Breast epithelium (tissue), 4 donors: ENCODE measurements at places on chromosomes 3 and 15. TPM values are rescaled to one million over a fixed set of nuclear protein-coding genes. Genes with fewer than 3 reads are reported as not detected.

- no peak for DNase-seq
Measured at GRCh38 chr3:76754247-76754646, 285.7 kb upstream of the ROBO2 start.

- DNase-seq: no peak
Measured at GRCh38 chr3:30510596-30510995, 95.8 kb upstream of the TGFBR2 start.

- no peak for DNase-seq
Measured at GRCh38 chr15:62492900-62493299, 327.8 kb upstream of the C2CD4B start.

DNA sequence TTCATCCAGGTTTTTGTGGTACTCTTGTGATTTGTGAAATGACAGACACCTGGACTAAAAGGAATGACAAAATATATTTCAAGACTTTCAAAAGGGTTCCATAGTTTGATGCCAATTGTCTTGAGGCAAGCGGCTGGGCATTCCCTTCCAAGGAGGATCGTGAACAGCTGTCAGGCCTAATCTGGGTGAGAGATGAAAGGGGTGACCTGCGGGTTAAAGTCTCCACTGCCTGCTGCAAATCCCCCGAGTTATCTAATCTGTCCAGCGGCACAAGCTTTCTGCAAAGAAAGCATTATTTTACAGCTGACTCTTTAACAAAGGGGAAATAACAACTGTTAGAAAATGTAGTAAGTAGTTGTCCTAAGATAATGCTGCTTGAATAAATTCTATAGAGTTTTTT lies 128.7 kb upstream of the MB21D2 start:
- no peak for DNase-seq

GRCh38 chr15:34216527-34217270 lies 6.8 kb upstream of the KATNBL1 start:
- DNase-seq: no peak

DNA sequence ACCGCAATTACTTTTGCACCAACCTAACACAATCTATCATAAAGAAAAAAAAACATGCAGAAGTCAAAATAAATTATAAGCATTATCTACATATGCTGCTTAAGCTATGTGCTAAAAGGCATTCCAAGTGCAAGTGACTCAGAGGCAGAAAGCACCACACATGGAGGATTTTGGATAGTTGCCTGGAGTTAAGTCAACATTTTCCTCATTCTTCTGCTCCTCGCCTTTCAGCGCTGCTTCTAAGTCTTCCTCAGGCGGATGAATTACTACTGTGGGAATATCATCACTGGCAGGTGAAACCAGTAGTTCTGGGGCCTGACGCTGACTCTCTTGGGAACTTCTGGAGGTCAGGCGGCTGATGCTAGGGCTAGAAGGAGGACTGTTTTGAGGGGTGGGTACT lies 53.1 kb downstream of the SLC4A7 start:
- no peak for DNase-seq

GRCh38 chr3:103657756-103658155 lies 1222.9 kb downstream of the ZPLD1 start:
- no peak for DNase-seq

DNA sequence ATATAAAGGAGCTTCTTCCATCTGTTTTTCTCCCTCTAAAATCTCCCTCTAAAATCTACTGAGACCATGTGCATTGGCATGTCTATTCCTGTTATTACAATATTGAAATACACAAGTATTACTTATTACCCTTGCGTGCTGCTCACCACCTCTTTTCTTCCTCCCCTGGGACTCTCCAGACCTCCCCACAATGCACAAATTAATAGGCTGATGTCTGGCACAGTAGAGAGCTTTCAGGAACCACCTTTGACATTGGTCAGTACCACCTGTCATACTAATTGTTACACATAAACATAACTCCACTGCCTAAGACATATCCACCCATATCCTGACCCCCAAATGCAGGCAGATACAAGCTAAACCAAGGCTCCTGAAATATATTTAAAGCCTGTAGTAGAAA lies 722.6 kb downstream of the FHIT start:
- DNase-seq: no peak

GRCh38 chr3:195160257-195160898 lies 110.6 kb downstream of the XXYLT1 start:
- no peak for DNase-seq

- no peak for DNase-seq
Measured at GRCh38 chr3:107124885-107125284, 252.4 kb upstream of the CCDC54 start.

GRCh38 chr15:73048624-73049295 lies 3.5 kb upstream of the NEO1 start:
- DNase-seq: no peak

DNA sequence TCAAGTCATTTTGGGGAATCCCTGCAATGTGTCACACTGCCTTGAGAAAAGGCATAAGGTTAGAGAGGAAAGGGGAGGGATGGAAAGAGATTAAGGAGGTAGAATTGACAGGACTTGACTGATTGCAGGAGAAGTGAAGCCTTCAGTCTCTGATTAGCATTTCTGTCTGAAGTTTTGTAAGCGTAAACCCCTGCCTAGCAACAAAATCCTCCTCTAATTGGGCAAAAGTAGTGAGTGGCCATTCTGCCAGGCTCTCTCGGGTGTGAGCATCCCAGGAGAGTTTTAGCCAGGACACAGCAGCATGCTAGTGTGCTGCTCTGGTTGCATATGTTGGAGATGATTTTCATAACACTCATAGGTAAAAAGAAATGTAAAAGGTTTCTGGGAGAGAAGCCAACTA lies 117.0 kb upstream of the MRPL3 start:
- no peak for DNase-seq

DNA sequence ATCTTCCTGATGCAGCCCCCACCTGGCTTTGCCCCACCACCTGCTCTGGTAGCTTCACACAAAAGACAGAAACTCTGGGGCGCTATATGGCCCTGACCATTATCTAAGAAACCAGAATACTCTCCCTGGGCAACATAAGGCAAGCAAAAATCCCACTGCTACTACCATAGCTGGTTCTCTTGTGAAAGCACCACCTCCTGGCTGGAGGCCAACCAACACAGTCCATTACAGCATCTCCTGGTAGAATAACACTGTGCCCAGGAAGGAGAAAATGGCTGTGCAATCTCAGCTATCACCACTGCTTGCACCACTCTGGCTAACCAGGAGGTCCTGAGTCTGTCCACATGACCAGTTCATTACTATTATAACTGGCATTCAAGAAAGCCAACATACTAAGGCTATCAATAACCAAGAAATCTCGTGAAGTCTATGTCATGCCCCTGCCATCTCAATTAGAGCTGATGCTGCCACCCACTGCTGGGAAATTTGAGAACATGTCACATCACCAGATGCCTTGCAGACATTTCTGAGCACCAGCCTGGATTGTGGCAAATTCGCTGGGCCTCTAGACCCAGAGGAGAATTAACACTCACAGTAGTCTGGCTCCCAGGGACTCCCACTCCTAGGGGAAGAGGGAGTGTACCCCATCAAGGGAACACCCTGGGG lies 1114.8 kb downstream of the ROBO2 start:
- no peak for DNase-seq

DNA sequence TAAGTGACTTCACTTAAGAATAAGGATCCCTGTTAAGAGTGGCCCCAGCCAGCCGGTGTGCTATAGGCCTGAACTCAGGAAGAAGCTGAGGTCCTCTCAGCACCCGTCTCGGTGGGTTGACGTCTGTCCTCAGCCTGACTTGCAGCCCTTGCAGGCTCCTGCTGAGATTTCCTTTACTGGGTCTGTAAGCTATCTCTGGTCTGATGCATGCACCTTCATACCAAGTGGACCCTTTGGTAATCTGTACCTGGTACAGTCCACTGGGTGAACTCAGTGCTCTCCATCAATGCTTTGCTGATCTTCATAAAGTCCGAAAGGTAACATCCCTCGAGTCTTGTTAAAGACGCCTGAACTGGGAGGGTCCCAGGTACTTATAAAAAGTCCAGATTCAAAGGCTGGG lies 212.0 kb upstream of the PPP2R3A start:
- DNase-seq: no peak

The FMN1 gene
- 56.8 TPM for total RNA-seq

The EPHB3 gene
- total RNA-seq: 7.9 TPM

The ABI3BP gene
- total RNA-seq: 17.4 TPM

The MST1 gene
- 9.3 TPM for total RNA-seq

The EPHB1 gene
- 5.9 TPM for total RNA-seq

The AMIGO3 gene
- total RNA-seq: 1.0 TPM

The TIMMDC1 gene
- total RNA-seq: 47.1 TPM

The SENP5 gene
- total RNA-seq: 40.5 TPM

The WDR49 gene
- total RNA-seq: 0.98 TPM

The C3orf62 gene
- total RNA-seq: 5.1 TPM

The ZNF620 gene
- total RNA-seq: 6.2 TPM

The TMEM158 gene
- total RNA-seq: 0.48 TPM
